ENCODE measurements at places on chromosomes 1 and 21.

DNA sequence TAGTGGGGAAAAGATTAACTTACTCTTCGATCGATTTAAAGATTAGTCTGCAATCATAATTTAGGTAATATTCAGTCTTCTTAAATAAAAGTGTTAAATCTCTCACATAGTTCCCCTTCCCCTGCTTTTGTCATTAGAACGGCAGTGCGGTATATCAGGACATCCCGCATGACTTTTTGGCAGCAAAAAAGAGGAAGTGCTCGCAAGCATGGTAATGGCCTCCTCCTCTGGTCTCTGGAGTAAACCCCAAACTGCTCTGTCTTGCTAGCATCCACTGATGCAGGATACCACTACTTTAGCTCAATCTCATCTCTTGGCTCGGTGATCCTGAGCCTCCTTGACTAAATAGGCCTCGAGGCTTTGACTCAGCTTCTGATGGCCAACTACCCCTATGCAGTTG, 78.7 kb upstream of the VAV3 start:
- no peak for DNase-seq

DNA sequence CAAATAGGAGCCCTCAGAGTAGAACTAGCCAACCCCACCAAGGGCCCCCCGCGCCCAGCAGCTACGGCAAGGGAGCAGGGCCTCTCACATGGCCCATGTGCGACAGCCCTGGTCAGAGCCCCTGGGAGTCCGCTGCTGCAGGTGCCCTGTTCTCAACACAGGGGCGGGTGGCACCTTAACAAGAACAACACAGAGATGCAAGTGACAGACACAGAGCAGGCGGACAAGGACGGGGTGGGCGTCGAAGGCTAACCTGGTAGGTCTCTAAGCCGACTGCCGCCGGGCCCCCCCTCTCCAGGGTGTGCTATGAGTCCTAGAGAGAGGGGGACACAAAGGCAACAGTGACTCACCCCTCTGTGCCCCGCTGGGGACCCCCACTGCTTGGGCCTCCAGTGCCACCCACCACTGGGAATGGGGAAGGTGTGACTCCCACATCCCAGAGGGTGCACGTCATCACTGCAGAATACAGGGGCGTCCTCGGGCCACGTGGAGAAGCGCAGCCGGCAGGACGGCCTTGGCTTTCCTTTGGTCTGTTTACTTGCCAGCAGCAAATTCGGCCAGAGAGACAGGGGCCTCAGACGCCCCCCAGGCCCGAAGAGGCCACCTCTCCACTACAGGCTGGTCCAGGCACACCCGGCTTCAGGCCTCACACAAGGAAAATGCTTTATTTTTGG, 44.8 kb downstream of the PRDM15 start:
- DNase-seq: no peak

- DNase-seq: no peak
Observed at GRCh38 chr1:158177700-158178450, 2.8 kb upstream of the CD1D start.

DNA sequence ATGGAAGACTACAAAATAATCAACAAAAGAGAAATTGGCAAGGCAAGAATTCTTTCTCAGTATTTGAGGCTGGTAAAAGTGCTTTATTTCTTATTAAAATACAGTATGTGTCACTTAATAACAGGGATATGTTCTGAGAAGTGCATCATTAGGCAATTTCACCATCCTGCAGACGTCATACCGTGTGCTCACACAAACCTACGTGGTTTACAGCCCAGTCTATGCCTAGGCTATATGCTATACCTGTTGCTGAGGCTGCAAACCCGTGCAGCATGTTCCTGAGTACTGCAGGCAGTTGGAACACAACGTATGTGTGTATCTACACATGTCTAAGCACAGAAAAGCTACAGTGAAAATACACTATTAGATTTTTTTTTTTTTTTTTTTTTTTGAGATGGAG, 2.7 kb upstream of the CCDC27 start:
- DNase-seq: no peak

DNA sequence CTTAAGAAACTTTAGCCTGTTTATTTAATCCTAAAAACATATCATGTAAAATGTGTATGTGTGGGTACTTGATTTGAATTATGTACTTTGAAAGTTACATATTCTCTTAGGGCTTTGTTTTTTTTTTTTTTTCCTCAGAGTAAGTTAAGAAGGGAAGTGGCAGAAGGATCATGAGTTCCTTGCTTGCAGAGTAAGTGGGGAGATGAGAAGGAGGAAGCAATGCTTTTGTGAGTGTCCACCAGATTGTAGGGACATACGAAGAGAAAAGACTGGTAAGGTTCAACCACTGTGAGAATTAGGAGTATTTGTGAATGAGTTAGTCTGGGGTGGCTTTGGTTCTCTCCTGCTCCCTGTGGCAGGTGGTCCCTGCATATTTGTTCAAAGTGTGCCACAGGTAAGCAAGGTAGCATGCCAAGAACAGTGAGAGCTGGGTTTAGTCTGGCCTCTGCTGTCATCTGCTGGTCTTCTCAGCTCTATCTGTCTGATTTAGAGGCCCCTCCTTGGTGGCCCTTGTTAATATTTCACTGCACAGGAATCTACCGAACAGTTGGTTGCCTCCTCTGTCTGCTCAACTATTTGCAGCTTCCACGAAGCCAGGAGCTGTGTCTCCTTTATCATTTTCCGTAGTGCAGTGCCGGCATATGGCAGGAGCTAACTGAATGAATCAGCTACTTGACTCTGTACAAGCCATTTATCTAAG, 9.5 kb downstream of the DNM3 start:
- DNase-seq: no peak

- DNase-seq: no peak
Observed at GRCh38 chr1:3130268-3130667, 61.3 kb downstream of the PRDM16 start.

GRCh38 chr1:153793973-153794615, 18.9 kb downstream of the SLC27A3 start:
- no peak for DNase-seq

DNA sequence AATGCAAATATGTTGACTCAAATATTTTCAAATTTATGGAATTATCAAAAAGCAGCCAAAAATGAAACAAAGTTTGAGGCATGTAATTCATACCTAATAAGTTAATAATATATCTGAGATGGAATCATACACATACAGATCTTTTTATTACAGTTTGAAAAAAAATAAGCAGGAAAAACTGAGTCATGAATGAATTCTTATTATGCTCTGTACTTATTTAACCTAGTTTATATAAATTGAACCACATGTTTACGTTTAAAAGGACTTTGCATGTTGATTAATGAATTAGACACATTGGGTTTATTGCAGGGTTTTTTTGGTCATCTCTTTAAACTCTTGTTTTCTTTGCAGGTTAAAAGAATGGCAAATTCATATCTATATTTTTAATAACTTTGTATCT, 40.9 kb downstream of the CMPK1 start:
- DNase-seq: no peak

GRCh38 chr1:237041795-237042525, at the start of gene RYR2:
TSS of gene RYR2 (plus strand) at chr1:237042184. CDS start at chr1:237042522, 338 bp downstream.
- DNase-seq: no peak

- no peak for DNase-seq
Observed at GRCh38 chr1:199843861-199844260, 183.6 kb upstream of the NR5A2 start.

DNA sequence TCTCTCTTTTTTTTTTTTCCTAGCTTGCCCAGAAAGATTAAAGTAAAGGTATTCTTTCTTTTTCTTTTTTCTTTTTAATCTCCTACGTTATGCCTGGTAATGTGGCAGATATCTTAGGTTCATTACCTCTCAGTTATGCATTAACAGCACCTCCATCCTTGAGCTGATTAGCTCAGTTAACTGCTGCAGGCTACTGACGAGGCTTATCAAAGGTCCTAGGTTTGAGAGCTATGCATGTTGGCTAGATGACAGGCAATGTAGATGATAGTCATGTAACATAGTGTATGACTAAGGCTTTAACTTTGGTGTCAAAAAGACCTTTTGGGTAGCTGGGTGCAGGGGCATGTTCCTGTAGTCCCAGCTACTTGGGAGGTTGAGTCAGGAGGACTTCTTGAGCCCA, 53.7 kb upstream of the CACYBP start:
- DNase-seq: no peak

DNA sequence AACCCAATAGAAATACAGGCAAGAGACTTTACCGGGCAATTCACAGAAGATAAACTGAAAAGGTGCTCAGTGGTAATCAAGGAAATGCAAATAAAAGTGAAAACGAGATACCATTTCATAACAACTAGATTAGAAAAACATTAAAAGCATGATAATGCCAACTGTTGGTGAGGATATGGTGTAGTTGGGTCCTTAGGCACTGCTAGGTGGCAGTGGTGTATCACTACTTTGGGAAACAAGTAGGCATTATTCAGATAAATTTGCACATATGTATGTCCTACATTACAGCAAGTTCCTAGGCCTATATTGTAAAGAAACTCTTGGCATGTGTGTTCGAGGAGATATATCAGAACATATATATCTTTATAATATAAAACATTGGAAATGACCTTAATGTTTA, 31.0 kb downstream of the AZIN2 start:
- DNase-seq: no peak

DNA sequence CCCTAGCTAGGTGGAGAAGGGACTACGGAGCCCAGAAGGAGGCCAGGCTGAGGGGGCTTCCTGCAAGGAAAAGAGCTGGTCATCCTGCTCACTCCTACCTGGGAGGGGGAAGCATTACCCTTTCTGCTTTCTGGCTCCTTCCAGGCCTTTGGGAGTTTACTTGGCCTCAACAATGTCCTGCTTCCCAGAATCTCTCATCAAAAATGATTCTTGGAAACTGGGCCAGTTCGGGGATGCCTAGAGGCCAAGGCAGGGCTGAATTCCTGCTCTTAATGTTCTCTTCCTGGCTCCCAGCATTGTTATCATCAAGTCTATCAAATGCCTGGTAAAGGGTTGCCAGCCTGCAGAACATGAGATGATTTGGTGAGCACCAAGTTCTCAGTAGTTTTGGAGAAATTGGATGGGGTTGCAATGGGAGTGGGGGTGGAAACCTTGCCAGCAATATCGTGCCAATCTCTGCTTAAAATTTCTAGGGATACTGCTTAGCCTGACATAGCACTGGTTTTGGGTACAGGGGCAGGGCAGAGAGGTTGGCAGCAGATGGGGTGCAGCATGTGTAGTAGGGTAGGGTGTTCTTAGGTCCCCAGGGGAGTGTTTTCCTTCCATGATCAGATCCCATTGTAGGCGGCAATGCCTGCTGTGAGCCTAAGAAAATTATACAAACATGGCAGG, 7.7 kb upstream of the PAFAH2 start:
- no peak for DNase-seq

- DNase-seq: no peak
Observed at GRCh38 chr1:113226148-113226547, 153.2 kb downstream of the LRIG2 start.

DNA sequence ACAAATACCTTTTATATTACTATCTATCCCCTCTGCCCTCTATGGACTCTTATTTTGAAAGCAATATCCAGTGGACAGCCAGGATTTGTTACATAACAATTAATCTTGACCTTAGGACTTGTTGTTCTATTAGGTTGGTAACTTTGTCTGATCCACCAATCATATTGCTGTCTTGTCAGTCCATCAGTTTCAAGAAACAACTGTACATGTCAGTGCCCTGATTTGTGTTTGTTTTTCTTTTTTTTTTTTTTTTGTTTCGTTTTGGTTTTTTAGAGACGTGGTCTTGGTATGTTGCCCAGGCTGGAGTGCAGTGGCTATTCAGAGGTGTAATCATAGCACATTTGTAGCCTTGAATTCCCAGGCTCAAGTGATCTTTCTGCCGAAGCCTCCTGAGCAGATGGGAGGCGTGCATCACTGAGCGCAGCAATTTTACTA, 1.5 kb upstream of the SCP2 start:
- no peak for DNase-seq

GRCh38 chr1:65260851-65261473, 48.4 kb upstream of the DNAJC6 start:
- no peak for DNase-seq

DNA sequence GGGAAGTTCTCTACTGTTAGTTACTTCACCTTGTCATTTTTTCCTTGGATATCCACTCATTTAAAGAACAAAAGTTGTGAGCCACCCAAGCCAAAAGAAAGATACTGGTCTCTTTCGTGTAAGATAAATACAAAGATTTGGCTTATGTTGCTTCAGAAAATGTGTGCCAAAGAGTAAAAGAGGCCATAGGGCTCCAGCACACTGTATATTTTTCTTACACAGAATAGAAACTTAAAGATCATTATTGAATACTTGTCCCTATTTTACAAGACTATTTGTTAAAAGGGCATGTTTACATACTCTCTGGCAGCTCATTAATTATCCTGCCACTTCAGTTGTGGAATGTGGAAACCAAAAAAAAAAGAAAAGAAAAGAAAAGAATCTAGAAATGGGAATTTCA, 284.2 kb upstream of the LRRC7 start:
- no peak for DNase-seq

DNA sequence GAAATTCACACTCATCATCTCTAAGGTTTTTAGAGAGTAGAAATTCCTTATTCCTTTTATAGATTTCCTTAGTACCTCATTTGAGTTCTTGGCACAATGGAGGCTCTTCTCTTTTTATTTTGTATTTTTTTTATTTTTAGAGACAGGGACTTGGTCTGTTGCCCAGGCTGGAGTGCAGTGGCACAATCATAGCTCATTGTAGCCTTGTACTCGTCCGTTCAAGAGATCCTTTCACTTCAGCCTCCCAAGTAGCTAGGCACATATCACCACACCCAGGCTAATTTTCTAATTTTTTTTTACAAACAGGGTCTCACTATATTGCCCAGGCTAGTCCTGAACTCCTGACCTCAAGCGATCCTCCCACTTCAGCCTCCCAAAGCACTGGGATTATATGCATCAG, 29.6 kb downstream of the RGL1 start:
- DNase-seq: no peak

DNA sequence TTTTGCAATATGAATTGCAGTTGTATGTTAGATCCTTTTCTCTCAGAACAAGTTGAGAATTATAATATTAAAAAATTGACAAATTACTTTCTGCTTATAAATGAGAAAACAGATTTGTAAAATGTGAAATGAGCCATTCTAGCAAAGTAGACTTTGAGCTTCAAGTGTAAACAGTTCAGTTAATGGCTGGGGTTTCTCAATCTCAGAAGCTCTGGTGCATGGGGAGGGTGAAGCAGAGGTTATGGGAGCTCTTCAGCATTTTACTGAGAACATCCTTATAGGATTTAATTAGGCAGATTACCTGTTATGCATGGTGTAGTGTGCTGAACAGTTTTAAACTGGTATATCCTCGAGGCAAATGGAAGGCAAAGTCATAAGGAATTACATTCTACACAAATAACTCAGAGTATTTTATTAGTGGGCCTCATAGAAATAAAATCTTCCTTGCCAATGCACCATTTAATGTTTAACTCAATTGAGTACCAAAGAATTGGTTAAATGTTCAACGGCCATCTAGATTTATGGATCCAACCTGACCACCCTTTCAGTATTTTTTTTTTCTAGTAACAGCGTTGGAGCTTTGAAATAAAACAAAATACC, 1143.6 kb upstream of the ADGRL2 start:
- no peak for DNase-seq

Measured in stimulated activated CD8-positive, alpha-beta memory T cell treated with anti-CD3 and anti-CD28 coated beads, Interleukin-15, amount 100 ng/mL, for 24 hours (primary cell).